ENCODE measurements at places on chromosomes 6 and 20. TPM values are rescaled to one million over a fixed set of nuclear protein-coding genes. Genes with fewer than 3 reads are reported as not detected.

GRCh38 chr20:62891111-62891510 is 29.5 kb upstream of the TCFL5 start:
- H3K4me1 ChIP-seq, result no peaks in the 10 kb centered on the region
- DNase-seq, result no peak
- no peaks in the 10 kb centered on the region for H3K27me3 ChIP-seq
- H3K4me3 ChIP-seq, result no peak overlapping the region

DNA sequence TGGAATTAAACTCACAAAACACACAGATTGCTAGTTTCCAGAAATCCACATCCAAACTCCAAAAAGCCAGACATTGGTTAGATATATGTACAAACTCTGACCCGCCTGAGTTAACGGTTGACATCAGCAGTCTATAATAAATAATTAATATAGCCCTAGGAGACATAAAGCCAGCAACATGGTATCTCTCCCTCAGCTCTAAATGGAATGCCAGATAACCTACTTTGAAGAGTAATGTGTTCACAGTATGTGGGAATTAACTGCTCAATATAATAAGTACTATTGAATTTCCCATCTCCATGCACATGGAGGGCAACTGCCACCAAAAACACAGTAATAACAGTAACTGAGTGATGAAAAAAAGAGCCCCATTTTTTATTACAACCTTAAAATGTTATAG is 383.2 kb downstream of the CD83 start:
- H3K36me3 ChIP-seq, result peaks cover 7% of the 10 kb centered on the region
- no peaks in the 10 kb centered on the region for H3K4me1 ChIP-seq
- H3K27ac ChIP-seq, result no peak overlapping the region
- H3K27me3 ChIP-seq, result no peaks in the 10 kb centered on the region
- H3K4me3 ChIP-seq, result no peak overlapping the region
- DNase-seq, result no peak

GRCh38 chr6:167558246-167559177 is 233.6 kb downstream of the TTLL2 start:
- H3K27me3 ChIP-seq, result peaks cover 2% of the 10 kb centered on the region
- H3K36me3 ChIP-seq, result no peaks in the 10 kb centered on the region
- H3K27ac ChIP-seq, result no peak overlapping the region
- no peaks in the 10 kb centered on the region for H3K4me1 ChIP-seq
- H3K4me3 ChIP-seq, result no peak overlapping the region

DNA sequence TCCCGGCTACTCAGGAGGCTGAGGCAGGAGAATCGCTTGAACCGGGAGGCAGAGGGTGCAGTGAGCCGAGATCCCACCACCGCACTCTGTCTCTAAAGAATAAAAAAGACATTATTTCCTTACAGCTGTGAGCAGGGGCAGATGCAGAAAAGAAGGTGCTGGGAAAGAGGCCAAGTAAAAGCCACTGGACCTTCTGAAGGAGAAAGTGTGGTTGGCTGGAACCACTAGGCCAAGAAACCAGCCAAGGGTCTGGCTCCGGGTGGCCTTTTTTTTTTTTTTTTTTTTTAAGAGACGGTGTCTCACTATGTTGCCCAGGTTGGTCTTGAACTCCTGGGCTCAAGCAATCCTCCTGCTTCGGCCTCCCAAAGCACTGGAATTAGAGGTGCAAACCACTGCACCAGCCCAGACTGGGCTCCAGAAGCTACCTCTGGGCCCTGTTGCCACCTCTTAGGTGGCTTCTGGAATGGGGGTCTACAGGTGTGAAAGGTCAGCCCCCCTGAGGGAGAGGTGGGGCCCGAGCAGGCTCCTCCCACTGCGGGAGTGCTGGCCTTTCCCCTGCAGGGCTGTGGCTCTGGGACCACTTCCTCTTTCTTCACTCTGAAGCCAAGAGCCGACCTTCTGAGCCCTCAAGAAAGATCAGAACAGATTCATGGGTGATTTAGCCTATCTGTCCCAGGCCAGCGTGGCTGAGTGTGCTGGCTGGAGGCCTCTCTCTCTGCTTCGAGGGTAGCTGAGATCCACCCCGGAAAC is at the start of gene FGD2:
Gene FGD2 (plus strand): TSS at position 595 of the 750 bp plus-strand sequence. CDS start 163 bp downstream, outside the sequence.
- H3K4me3 ChIP-seq, result peak within 1 kb of the TSS; percentile 100
- peaks cover 84% of the 10 kb centered on the region for H3K4me1 ChIP-seq
- peak; percentile 75 for DNase-seq
- H3K36me3 ChIP-seq, result peaks cover 45% of the 10 kb centered on the region
- H3K27ac ChIP-seq, result peak within 1 kb of the TSS; percentile 92

DNA sequence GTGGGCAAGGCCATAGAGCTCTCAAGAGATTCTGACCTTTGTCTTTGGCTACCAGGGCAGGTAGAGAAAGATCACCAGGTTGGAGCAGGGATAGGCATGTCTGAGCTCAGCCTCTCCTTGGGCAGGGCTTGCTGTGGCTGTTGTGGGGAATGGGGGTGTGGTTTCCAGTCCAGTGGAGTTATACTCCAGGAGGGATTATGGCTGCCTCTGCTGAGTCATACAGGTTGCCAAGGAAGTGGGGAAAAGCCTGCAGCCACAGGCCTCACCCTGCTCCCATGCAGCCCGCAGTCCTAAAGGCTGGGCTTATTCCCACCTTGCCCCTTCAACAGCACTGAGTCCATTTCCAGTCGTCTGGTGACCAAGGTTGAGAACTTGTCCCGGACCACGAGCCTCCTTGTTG is 21.9 kb downstream of the MEP1A start:
- no peaks in the 10 kb centered on the region for H3K4me1 ChIP-seq
- no peak for DNase-seq
- no peak overlapping the region for H3K27ac ChIP-seq
- no peak overlapping the region for H3K4me3 ChIP-seq
- peaks cover 9% of the 10 kb centered on the region for H3K27me3 ChIP-seq
- H3K36me3 ChIP-seq, result no peaks in the 10 kb centered on the region

The LRRN4 gene
- total RNA-seq, result not detected

The SMOC2 gene
- total RNA-seq, result not detected

DNA sequence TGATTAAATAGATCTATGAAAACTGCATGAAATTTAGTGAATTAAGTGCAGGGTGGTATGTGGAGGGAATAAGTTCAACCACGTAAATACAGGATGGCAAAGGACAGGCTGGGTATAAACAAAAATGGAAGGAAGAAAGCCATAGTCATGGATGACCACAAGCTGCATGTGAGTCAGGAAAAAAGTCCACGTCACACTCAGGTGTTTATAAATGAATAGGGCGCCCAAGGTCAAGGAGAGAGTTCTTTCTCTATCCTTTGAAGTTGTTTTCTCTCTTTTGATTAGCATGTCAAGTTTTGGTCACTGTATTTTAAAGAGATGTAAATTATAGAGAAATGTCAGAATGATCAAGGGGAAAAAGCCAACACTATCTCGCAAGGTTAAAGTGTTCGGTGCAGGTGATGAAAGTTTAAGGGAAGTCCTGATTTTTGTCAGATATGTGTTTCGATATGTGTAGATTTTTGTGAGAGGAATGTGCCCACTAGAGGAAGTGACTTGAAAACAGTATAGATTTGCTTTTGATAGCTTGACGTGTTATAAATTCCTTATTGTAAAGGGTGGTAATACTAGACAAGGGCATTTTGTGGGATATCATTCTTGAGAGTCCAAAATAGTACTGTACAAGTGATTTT is 58.7 kb downstream of the MAP3K4 start:
- no peak overlapping the region for H3K27ac ChIP-seq
- no peak for DNase-seq
- H3K4me1 ChIP-seq, result peaks cover 2% of the 10 kb centered on the region
- H3K4me3 ChIP-seq, result no peak overlapping the region
- H3K36me3 ChIP-seq, result peaks cover 35% of the 10 kb centered on the region

- H3K36me3 ChIP-seq, result peaks cover 27% of the 10 kb centered on the region
- no peak for DNase-seq
- H3K27ac ChIP-seq, result no peak overlapping the region
- peaks cover 12% of the 10 kb centered on the region for H3K4me1 ChIP-seq
- H3K27me3 ChIP-seq, result no peaks in the 10 kb centered on the region
- H3K4me3 ChIP-seq, result no peak overlapping the region
Measured at GRCh38 chr20:63562461-63563224, 8.7 kb downstream of the FNDC11 start.

The KCNS1 gene
- total RNA-seq, result not detected

The ALDH5A1 gene
- total RNA-seq, result 15.9 TPM

DNA sequence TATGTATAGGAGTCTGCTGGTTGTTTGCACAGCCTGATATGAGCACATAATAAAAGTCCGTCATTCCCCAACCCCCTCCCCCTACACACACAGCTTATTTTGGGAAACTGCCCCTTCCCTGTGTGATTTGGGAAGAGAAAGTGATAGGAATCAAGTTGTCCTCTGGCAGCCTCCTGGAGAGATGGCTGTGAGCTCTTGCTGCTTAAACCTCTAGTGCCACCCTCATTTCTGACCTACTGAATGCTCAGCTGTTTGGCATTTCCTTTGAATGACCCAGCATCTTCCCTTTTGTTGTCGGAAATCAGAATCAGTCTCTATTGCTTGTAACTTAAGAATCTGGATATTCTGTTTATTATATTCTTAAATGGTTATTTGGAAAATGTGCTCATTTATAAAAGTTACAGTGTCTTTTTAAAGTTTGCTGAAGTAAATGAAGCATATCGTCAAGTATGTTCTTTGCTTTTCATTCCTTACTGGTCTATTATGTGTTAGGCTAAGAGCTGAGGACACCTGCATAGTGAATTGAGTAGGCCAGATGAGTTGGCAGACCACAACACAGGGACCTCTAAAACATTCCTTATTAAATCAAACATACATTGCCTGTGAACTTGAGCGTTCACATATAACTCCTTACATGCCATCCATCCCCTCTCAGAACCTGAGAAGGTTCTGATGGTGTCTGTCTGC is 5.5 kb downstream of the RWDD2A start:
- no peak overlapping the region for H3K27ac ChIP-seq
- no peaks in the 10 kb centered on the region for H3K27me3 ChIP-seq
- H3K4me3 ChIP-seq, result no peak overlapping the region
- H3K36me3 ChIP-seq, result no peaks in the 10 kb centered on the region
- DNase-seq, result no peak
- peaks cover 22% of the 10 kb centered on the region for H3K4me1 ChIP-seq

The MUC21 gene
- not detected for total RNA-seq

Data from activated B cell treated with CpG ODN at 0.5 μM for 24 hours (primary cell).